ENCODE measurements at places on chromosomes 16 and 17.

GRCh38 chr17:40463122-40463550 is 19.9 kb downstream of the IGFBP4 start:
- DNase-seq, result no peak

- no peak for DNase-seq
These were observed 15.1 kb downstream of the GNPTG start for GRCh38 chr16:1366712-1367299.

GRCh38 chr17:13806092-13806491 is 204.4 kb upstream of the HS3ST3A1 start:
- no peak for DNase-seq

- DNase-seq, result no peak
These were observed 3.6 kb upstream of the MYH1 start for GRCh38 chr17:10521949-10522348.

GRCh38 chr17:35368081-35368830 is 5.2 kb downstream of the SLFN11 start:
- no peak for DNase-seq

GRCh38 chr16:17229766-17230165 is 241.0 kb downstream of the XYLT1 start:
- no peak for DNase-seq

DNA sequence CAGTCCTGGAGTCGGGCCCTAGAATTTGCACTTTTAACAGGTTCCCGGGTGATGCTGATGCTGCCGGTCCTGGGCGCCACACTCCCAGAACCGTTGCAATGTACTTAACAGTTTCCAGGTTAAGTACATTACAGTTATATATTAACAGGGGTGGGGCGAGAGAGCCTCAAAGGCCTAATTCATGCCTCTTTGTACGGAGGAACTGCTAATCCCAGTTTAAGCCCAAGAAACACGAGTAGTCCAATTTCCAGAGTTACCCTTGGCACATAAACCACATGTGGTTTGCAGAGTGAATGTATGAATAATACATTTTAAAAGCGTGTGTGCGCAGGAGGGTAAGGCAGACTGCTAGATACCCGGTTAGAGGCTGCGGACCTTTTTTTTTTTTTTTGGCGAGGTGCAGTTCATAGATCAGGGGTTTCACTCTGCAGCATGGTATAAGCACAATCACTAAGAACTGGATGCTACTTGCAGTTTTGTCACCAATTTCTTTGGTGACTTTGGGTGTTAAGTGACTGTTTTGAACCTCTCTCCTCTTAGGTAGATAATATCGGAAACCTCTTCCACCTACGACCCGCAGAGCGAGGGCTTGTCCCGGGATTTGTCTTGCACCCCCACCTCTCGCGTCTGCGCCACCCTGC is 713 bp downstream of the COX11 start:
- DNase-seq, result no peak

- no peak for DNase-seq
These were observed 4.5 kb downstream of the TMEM100 start for GRCh38 chr17:55717898-55718735.

- DNase-seq, result no peak
These were observed 15.0 kb upstream of the KDM6B start for GRCh38 chr17:7818746-7819645.

- no peak for DNase-seq
These were observed 2.4 kb downstream of the SLC16A3 start for GRCh38 chr17:82231312-82231561.

DNA sequence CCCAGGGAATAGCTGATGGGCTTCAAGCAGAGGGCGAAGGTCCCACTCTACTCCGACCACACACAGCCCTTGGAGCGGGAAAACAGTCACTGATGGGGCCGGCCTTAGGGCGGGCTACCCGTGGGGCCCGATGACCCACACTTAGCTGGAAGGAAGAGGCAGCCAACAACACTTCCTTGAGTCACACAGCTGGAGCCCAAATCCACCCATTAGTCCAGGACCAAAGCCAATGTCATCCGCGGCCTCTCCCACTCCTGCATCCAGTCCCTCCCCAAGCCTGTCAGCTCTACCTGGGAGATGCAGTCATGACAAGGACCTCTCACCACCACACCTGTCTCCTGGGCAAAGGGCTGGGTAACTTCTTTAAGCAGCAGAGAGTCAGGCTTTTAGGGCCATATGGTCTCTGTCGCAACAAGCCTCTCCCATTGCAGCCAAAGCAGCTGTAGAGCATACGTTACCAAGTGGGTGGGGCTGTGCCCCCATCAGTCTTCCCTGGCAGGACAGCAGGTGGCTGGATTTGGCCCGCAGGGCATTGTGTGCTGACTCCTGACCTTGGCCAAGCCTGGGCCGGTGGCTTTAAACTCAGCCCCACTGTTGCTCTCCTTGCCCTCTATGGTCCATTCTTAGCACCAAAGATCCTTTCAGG is 110.7 kb downstream of the SOCS1 start:
- no peak for DNase-seq

DNA sequence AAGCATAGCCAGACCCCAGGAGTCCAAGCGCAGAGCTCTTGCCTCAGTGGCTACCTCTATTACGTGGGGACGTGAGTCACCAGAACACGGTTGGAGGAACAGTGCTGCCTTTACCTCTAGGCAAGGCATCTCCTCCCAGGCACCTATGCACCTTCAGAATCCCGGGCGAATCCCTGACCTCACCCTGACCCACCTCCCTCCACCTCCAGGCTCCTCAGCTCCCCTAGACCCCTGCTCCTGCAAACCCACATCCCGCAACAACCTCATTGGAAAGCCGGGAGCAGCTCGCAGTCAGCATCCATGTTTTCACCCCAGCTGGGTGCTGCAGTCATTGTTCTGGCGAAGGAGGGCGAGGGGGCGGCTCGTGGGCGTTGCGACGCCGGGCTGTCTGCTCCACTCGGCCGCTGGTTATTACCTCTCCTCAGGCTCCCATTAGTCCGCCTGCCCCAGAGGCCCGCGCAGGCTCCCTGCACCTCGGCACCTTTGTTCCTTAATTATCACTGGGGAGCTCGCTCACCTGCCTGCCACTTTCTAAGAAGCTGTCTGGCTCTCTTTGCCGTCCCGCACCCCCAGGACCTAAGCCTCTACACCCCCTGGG is 24.6 kb upstream of the DLX4 start:
- no peak for DNase-seq

DNA sequence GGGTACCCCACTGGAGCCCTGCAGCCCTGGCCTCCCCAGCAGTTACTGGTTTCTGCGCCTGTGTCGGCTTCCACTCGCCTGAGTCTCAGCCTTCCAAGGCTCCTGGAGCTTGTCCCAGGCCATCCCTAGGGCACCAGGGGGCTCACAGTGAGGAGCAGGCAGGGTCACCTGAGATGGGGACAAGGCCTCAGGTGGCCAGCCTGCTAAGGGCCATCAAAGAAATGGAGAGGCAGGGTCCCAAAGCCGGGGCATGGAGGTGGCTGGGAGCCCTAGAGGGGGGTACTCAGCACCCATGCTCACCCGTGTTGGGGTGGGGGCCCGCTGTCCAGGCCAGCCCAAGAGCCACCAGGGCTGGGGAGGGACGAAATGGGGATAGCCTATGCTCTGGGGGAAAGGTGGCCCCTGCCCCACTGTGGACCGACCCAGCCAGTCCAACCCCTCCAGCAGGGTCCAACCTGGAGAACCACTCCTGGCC is 1.3 kb downstream of the FASN start:
- no peak for DNase-seq

- DNase-seq, result no peak
These were observed 38.8 kb downstream of the SNX20 start for GRCh38 chr16:50642349-50642748.

DNA sequence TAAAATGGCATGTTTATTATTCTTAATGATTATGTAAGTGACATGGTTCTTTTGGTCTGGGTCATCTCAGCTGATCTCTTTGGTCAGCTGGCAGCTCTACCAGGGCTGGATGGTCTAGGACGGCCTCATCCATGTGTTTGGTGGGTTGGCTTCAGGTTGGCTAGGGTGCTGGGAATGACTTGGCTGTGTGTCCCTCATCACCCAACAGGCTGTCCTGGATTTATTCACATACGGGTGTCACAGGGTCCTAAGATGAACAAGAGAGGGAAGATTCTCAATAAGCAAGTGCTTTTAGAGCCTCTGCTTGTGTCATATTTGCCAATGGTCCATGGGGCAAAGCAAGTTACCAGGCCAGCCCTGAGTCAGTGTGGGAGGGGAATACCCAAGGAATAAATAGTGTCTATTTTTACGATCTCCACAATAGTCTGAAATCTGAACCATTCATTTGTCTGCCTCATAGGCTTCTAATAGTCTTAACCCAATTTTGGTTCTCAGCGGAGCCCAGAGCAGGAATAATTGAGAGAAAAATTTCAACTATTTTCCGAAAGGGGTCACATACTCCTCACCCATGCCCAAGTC is 157.5 kb downstream of the HS3ST2 start:
- DNase-seq, result no peak

DNA sequence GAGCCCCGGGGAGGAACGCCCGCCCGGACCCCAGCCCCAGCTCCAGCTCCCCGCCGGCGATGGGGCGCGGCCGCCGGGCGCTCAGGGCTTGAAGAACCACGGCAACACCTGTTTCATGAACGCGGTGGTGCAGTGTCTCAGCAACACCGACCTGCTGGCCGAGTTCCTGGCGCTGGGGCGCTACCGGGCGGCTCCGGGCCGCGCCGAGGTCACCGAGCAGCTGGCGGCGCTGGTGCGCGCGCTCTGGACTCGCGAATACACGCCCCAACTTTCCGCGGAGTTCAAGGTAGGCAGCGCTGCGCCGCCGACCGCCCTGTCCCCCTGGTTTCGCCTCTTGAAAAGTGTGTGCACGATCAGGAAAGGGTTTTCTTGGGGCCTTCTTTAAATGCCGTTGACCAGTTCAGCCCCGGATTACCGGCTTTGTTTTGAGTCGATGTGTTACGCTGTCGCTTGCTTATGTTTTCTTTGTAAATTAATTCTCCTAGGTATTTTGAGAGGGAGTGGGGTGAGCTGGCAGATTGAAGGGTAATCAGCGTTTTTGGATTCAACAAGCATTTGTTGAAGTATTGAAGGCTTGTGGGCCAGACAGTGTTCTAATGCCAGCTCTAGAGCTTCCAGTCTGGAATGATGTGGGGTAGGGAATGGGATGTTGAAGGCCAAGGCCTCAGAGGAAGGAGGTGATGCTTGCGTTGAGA is 681 bp downstream of the USP43 start:
- DNase-seq, result no peak

GRCh38 chr16:48511716-48512115 is 98.3 kb downstream of the N4BP1 start:
- no peak for DNase-seq

- DNase-seq, result no peak
These were observed 28.5 kb upstream of the NAT9 start for GRCh38 chr17:74804683-74805082.

GRCh38 chr16:6891496-6891895 is 441.1 kb upstream of the RBFOX1 start:
- DNase-seq, result no peak

- no peak for DNase-seq
These were observed 24.0 kb downstream of the MYO19 start for GRCh38 chr17:36510636-36511035.

DNA sequence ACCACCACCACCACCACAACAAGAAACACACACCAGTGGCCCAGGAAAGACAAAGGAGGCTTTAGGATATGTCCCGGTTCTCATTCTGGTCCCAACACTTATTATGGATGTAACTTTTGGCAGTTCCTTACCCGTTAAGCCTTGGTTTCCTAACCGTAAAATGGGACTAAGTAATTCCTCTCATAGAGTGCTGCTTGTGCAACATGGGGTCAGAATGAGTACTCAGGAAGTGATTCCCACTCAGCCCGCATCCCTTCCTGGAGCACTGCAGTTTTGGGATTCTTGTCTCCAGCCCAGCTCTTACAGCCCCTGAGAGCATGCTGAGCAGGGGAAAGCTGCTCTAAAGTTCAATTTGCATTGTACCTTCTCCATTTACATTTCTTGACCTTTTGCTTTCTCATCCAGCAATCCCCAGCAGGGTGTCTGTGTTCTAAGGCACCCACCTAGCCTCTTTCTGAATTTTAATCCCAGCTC is 262.6 kb downstream of the PRKCA start:
- peak; percentile 29 for DNase-seq

DNA sequence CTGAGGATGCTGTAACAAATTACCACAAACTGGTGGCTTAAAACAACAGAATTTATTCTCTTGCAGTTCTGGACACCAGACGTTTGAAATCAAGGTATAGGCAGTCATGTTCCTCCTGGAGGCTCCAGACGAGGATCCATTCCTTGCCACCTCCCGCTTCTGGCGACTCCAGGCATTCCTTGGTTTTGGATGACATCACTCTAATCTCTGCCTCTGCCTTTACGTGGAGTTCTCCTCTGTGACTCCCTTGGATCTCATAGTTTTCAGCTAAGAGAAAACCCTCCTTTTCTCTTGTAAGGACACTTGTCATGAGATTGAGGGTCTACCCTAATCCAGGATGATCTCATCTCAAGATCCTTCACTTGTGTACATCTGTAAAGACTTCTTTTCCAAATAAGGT is 31.4 kb upstream of the HS3ST3B1 start:
- DNase-seq, result no peak

- no peak for DNase-seq
These were observed 32.4 kb upstream of the IRX3 start for GRCh38 chr16:54318941-54319340.

- no peak for DNase-seq
These were observed 599.4 kb upstream of the CDH5 start for GRCh38 chr16:65767125-65767524.

DNA sequence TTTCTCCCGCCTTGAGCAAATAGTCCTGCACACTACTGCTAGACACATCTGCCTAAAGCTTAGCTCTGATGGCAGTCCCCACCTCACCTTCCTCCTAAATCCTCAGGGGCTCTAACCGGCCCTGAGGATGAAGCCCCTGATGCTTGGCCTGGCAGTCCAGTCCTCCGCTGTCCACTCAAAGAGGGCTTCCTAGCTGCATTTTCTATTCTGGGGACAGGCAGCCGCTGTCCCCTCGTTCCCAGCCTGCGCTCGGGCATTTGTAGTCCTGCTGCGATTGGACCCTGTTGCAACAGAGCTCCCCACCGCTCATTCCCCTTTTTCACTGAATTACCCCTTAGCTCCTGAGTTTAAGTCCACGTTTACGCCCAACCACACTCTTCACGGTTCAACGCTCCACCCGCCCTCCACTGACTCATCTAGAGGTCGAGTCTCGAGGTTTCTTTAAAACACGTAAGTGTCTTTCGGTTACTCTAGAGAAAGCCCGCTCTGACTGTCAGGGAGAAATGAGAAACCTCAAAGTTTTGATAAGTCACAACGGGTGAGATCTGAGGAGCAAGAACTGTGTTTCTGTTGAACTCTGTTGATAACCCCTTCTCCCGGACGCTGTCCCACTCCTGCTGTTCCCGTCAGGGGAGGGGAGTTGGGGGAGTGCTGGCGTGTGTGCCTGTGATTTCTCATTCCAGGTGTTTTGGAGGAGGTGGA is 4.5 kb downstream of the CCR7 start:
- no peak for DNase-seq

GRCh38 chr16:47043970-47044684 is 70.7 kb upstream of the DNAJA2 start:
- no peak for DNase-seq

- no peak for DNase-seq
These were observed 3.3 kb downstream of the POLR3E start for GRCh38 chr16:22300427-22301071.

GRCh38 chr17:142102-142661 is 4.8 kb downstream of the SCGB1C2 start:
- no peak for DNase-seq

Data from vagina (tissue), 2 donors.